Stimulated activated CD4-positive, alpha-beta T cell treated with anti-CD3 and anti-CD28 coated beads, Interleukin-12 subunit alpha, Interleukin-12 subunit beta, amount 100 ng/mL, for 24 hours (primary cell): ENCODE measurements at places on chromosomes 5 and 9.
A peak's percentile ranks its signal among the peaks of the same experiment; 100 is the strongest.

GRCh38 chr5:73031839-73032238, 76.0 kb downstream of the FCHO2 start:
- no peak for DNase-seq

DNA sequence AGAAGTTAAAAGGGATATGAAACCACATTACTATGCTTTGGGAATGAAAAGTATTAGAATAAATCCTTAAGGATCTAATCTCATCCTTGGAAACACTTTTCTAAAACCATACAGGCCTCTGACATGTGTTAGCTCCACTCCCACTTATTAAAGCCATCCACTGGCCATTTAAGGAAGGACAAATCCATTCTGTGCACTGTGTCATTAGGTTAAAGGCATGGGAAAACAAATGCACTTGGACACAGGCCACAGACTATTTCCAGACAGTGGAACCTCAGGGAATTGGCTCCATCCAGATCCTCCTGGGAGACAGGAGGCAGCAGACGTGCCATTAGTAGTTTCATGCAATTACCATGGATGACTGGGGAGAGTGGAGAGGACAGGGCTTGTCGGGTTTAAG, 454.9 kb downstream of the ENC1 start:
- no peak for DNase-seq

DNA sequence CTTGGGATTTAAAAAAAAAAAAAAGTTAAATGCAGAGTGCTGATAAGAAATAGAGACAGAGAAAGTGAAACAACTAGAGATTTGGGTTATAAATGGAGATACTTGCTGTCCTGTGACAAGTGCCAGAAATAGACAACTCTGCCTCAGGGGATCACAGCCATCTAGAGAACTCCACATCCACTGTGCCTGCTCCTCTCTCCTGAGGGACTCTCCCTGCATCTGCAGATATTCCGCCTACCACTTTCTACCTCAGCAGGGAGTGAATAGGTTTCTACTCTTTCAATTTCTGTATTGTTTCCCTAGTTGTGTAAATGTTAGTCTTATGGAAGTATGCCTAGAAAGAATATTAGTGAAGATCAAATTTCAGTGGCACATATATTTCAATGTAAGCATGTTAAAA, 307.2 kb downstream of the HTR1A start:
- DNase-seq = no peak

DNA sequence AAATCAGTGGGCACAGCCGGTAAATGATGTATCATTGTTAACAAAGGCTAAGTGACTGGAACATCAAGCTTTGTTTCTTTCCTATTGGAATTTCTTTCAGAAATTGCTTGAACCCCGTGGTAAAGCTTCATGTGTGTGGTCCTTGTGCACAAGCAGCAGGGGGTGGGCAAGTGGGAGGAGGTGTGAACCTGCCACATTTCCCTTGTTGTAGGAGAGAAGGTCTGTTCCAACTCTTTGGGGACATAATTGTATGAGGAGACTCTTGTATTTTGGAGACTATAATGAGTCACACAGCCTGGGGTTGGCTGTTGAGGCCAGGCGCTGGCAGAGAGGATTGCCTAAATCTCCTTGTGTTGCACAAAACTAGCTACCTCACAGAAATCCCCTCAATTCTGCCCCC, 620.5 kb downstream of the IRX1 start:
- no peak for DNase-seq

- DNase-seq = peak; percentile 61
Measured at GRCh38 chr5:134577796-134578577, 52.5 kb downstream of the JADE2 start.

- DNase-seq = no peak
Measured at GRCh38 chr9:134895097-134895496, 14.5 kb downstream of the FCN2 start.

DNA sequence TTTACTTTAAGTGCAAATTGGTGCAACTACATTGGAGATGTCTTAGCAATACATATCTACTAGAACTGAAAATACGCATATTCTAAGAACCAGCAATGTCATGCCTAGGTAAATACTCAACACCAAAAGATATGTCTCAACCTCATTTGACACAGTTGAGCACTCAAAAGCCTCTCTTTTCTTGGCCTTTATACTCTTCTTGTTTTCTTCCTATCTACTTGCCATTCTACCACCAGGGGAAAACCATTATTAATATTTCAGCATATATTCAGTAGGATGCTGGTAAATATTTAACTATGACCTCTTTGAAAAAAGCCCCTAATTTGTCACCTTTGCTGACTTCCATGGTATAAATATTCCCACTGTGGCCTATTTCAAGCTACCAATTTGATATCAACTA, 443.8 kb downstream of the LRRC70 start:
- DNase-seq = no peak

DNA sequence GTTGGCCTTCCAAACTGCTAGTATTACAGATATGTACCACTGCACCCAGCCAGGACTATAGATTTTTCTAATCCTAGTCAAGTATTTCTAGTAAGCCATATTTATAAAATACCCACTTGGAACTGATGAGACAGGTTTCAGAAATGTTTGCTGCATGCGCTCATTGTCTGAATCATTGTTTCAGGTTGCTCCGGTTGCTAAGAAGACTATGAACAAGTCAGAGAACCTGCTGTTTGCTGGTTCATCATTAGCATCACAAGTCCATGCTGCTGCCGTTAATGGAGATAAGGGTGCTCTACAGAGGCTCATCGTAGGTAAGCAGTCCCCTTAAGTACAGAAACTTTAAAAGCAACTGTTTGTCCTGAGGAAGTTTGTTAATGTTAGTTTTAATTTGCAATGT, 5.3 kb downstream of the INVS start:
- no peak for DNase-seq

GRCh38 chr9:94819161-94819687, 92.7 kb downstream of the AOPEP start:
- no peak for DNase-seq
